ENCODE measurements at places on chromosomes 6 and 20.

DNA sequence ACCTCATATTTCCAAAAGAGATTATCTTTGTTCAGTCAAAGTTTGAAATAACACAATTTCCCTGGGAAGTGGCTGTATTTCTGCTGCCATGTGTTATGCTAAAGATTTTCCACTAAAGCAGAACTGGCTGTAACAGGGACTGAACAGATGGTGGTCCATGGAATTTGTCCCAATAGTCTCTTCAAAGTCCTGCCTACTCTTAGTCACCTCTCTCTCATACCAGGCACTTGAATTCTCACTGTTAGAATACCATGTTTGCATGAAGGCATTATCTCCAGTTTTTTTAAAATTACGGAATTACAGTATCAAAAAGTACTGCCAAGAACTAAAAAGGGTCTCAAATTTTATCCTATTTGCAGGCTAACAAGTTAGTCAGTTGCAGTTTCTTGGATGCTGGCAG is 105.0 kb upstream of the HDDC2 start:
- DNase-seq = no peak

DNA sequence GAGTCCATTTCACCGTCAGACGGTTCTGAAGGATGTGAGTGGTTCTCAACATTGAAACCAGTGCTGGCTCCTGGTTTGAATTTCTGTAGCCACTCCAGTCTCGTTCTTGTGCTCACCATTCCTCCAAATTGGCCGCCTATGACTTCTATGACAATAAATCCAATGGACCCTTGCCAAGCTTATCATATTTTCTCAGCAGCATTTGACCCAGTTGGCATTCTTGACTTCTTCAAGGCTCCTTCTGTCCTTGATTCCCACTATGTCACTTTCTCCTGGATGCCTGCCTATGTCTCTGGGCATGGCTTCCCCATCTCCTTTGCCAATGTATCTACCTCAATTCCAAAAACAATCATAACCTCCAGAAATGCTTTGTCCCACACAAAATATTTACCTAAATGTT is 756.0 kb upstream of the NRSN1 start:
- no peak for DNase-seq

GRCh38 chr6:32790306-32790705 is 26.5 kb downstream of the HLA-DOB start:
- no peak for DNase-seq

DNA sequence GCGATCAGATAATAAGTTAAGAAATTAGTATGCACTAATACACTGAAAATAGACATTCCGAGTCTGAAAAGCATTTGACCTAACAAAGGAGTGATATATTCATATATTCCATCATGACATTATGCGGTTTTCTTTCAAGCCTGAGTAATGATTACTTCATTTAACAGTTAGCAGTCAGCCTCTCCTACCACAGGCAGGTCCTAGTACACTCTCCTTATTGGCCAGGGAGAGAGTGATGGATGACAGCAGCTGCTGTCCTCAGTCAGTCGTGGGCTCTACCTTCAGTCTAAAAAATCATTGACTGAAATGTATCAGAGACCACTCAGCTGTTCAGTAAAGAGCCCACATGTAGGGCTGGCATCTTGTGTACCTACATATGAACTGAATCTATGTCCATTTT is 33.2 kb upstream of the VGLL2 start:
- no peak for DNase-seq

- no peak for DNase-seq
These were observed 58.9 kb downstream of the IPCEF1 start for GRCh38 chr6:154297721-154298120.

GRCh38 chr6:125953502-125953875 is 3.1 kb upstream of the HINT3 start:
- no peak for DNase-seq

DNA sequence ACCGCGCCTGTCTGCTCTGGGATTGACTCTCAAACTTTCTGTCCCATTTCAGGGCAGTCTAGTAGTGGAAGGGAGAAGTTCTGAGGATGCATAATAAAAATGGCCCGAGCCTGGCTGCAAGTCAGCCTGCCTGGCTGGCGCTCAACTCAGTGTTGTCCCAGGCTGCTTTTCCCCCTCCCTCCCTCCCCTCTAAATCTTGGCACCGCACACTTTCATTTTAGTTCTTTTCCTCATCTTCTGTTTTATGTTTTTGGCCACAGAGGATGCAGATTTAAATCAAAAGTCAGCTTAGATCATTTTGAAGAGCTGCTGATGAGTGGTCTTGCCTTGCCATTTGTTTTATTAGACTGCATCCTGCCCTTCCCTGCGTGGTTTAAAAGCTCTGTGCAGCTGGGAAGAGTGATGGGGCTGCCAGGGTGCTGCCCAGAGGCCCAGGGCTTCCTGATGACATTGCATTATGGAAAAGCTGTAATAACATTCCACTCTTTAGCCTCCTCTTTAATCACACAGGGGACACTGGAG is 6.5 kb upstream of the UQCC2 start:
- DNase-seq = no peak

GRCh38 chr20:4617484-4617883 is 104.2 kb upstream of the PRND start:
- no peak for DNase-seq

DNA sequence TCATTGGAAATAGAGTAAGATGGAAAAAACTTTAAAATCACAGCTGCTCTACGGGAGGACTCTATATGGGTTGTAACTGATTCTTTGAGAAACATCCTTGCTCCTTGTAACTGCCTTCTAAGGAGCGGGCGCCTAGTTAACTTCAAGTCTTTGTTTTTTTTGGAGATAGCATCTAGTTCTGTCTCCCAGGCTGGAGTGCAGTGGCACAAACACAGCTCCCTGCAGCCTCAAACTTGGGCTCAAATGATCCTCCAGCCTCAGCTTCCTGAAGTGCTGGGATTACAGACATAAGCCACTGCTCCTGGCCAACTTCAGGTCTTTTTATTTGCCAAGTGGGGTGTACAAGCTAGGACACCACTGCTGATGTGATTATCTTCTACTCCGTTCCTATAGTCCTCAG is 506.4 kb upstream of the SOX4 start:
- DNase-seq = no peak

GRCh38 chr6:131101911-131102680 is 33.2 kb upstream of the AKAP7 start:
- no peak for DNase-seq

- no peak for DNase-seq
These were observed 196.9 kb downstream of the ALDH8A1 start for GRCh38 chr6:134753001-134753400.

- DNase-seq = no peak
These were observed 220.4 kb downstream of the FARS2 start for GRCh38 chr6:5481750-5482149.

DNA sequence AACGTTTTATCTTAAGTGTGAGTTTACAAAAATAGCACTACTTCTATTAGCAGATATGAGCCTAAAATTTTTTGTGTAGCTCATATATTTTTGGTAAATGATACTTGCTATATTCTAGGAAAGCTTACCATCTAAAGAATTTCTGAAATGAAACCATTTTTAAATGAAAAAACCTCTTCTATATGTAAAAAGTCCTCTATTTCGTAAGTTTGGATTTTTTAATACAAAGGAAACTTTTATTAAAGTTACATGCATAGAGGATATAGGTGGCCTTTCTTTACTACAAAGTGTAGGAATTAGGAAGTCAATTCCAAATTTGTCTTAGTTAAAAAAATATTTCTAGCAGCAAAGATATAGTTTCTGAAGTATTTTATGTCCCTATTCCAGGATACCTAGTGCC is 18.8 kb downstream of the EFHC1 start:
- DNase-seq = no peak

GRCh38 chr6:164926686-164927085 is 382.7 kb downstream of the C6orf118 start:
- no peak for DNase-seq

- DNase-seq = no peak
These were observed 81.5 kb downstream of the CEBPB start for GRCh38 chr20:50272030-50272723.

DNA sequence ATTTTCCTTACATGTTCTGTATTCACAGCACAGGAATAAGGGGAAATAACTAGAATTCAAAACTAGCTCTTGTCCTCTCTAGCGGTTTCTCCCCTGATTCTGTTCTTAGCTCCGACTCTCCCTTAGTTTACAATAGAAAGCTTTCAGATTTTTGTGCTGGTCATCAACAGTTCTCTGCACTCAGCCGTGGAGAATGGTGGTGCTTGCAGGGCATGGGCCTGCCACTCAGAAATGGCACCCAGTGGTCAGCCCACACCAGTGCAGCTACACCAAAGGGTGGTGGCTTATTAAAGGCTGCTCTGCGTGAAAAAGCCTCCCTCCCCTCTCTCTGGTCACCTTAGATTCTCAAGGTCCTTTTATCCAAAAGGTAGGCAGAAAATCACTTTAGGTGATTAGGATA is 123.5 kb downstream of the SASH1 start:
- DNase-seq = no peak

- no peak for DNase-seq
These were observed 752.6 kb upstream of the MARCKS start for GRCh38 chr6:113104541-113104940.

- DNase-seq = no peak
These were observed 112.2 kb upstream of the ARMC2 start for GRCh38 chr6:108736002-108736361.

GRCh38 chr20:46978951-46979491 is 84.4 kb downstream of the EYA2 start:
- DNase-seq = no peak
